Left hindlimb (tissue), 1 donor: ENCODE measurements at places on chromosomes 1 and 21.
A peak's percentile ranks its signal among the peaks of the same experiment; 100 is the strongest.

DNA sequence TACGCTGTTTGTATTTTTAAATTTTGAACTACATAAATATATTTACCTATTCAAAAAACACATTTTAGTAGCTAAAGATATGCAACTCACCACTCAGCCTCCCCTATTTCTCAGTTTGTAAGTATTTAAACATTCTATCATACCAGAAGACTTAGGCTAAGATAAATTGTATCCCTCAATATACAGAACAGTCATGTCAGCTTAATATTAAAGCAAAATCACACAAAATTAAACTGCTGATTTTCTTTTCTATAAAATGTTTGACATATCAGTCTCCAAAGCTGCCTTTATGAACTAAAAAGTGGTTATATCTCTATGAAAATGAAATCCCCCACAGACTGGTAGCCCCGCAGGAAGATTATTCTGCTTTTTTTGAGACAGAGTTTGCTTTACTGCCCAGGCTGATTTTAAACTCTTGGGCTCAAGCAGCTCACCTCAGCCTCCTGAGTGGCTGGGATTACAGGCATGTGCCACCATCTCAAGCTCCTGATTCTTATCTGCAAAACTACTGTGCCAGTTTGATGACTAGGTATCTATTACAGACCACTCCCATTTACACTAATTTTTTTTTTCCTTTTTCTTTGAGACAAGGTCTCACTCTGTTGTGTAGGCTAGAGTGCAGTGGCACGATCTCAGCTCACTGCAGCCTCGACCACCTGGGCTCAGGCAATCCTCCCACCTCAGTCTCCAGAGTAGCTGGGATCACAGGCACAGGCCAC lies 37.6 kb downstream of the NRDC start:
- no peak for DNase-seq

DNA sequence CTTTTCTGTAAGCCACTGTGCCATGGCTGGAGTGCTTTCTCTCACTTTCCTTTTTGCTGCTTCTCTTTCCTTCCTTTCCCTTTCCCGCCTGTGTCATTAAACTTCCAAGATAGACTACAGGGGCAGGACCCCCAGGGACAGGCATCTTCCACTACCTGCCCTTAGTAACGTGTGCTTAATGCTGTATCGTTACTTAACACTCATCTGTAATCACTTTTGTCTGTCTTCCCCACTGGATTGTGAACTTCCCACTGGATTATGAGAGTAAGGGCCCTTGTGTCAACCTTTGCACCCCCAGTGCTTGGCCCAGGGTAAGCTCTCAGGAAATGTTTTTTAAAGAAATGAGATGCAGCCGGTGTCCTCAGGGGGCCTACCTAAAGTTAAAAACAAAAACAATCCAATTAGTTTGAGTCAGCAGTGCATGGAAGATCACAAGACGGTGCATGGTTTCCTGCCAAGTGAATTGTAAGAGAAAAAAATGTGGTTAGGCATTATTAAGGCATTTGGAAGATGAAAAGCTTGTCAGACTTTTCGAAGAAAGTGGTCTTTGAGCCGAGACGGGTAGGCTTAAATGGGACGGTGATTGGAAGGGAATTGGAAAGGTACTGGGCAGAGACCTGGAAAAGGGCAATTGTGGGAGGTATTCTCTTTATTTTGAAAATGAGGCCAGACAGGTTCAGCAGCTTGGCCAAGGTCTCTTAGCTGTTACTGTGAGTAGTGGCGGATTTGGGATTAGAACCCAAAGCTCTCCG lies 958 bp downstream of the LYPLAL1 start:
- DNase-seq, result peak; percentile 42

- DNase-seq, result no peak
Observed at GRCh38 chr1:236078993-236079392, 14.1 kb upstream of the NID1 start.

- no peak for DNase-seq
Observed at GRCh38 chr1:41503538-41504113, 19.1 kb upstream of the EDN2 start.

- DNase-seq, result no peak
Observed at GRCh38 chr21:37737996-37738395, 178.3 kb downstream of the KCNJ6 start.

DNA sequence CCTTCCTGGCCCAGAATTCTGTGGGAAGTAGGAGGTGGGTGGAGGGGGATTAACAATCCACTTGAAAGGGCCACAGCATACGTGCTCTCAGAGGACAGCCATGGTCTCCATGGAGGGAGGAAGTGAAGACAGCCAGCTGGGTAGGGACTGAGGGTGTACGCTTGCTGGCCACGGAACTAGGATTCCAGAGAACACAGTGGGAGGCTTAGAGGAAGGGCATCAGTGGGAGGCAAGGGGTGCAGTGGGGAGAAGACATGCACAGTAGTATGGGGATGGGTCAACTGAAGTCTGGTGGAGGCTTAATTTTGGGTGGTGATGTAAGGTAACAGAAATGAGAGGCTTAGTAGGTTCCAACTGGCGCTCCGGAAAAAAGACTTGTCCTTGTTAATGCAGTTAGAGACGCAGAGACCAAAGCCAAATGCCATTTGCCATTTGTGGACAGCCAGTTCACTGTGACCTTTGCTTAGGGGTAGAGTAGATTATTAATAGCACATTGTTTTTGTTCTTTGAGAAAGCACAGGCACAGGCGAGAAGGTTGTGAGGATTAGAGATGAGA lies 103.0 kb downstream of the ZSCAN20 start:
- DNase-seq, result no peak

DNA sequence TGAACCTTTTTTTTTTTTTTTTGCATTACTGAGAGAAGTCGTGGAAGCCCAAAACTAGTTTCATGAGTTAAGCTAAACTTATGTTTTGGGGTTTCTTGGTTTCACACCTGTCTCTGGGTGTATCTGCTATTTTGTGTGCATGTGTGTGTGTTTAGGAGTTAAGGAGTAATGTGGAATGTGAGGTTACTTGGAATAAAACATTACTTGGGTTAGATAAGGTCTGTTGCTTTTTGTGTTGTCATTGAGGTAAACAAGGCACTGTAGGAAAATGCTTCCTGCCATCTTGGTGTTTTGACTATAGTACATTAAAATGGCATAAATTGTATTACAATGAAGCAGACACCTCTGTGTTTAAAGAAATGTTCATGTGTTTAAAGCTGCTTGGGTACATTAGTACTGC lies 2.9 kb downstream of the TENT5C start:
- DNase-seq, result no peak

DNA sequence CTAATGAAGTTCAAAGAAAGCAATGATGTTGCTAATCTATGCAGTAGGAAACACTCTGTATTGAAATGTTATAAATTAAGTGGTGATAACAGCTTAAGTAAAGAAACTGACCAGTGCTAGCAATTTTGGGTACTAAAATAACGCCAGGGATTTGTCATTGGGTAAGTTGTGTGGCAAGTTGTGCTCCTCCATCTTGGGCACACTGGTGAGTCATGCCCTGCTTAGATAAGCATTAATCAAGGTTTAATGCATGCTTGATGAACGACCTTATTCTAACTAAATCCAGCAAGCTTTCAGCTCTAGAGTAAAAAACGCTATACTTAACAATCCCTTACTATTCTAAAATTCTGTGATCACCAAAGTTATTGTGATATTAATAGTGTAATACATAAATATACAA lies 25.2 kb downstream of the VAMP4 start:
- DNase-seq, result no peak

DNA sequence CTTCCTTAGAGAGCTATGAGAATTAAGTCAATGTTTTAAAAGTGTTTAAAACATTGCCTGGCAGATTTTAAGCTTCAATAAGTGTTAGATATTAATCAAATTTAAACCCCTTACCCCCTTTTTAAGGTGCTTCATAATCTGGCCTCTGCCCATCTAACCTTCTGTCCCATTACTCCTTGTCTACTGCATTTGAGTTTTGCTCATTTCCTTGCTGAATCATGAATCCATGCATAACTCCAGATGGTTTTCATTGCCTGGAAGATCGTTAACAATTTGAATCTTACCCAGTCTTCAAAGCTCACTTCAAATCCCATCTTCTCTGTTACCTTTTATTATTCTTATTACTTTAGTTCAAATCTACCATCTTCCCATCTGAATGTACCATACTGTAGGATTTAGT lies 4.6 kb downstream of the HJV start:
- DNase-seq, result no peak

DNA sequence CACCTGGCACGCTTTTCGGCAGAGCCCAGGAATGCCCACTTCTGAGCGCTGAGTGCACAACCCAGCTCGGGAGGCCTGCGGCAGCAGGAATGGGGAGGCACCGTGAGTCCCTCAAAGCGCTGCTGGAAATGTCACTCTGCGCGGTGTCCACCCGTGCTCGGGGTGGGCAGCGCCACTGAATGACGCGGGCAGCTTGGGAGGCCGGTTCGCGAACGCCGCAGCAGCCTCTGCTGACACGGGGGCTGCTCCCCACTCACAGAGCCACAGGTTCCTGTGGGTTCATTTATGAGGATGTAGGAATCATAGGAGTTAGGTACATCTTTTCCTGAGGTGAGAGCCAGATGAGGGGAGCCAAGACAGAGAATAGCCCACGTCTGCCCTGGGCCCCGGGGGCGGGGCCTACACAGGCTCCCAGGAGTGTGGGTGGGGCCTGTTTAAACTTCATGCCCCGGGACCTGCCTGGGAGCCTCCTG lies 146.7 kb upstream of the COL6A1 start:
- no peak for DNase-seq

- no peak for DNase-seq
Observed at GRCh38 chr1:204672482-204673121, 12.9 kb downstream of the LRRN2 start.

DNA sequence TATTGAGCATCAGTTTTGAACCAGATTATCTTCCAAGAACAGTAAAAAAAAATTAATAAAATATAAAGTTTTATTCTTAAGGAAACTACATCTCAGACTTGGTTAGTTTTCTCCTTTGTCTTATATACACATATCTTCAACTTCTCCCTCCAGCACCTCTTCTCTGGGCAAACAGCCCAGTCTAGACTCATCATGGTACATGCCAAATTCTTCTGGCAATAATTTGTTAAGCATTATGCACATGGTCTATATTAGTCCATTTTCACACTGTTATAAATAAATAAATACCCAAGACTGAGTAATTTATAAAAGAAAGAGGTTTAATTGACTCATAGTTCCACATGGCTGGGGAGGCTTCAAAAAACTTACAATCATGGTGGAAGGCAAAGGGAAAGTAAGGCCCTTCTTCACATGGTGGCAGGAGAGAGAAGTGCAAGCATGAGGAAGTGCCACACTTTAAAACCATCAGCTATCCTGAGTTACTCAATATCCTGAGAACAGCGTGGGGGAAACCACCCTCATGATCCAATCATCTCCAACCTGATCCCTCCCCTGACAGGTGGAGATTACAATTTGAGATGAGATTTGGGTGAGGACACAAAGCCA lies 108.7 kb upstream of the RNPC3 start:
- no peak for DNase-seq

GRCh38 chr1:61255358-61255703 lies 173.0 kb downstream of the NFIA start:
- DNase-seq, result no peak

GRCh38 chr1:38009088-38009840 lies 3.3 kb upstream of the UTP11 start:
- DNase-seq, result no peak

DNA sequence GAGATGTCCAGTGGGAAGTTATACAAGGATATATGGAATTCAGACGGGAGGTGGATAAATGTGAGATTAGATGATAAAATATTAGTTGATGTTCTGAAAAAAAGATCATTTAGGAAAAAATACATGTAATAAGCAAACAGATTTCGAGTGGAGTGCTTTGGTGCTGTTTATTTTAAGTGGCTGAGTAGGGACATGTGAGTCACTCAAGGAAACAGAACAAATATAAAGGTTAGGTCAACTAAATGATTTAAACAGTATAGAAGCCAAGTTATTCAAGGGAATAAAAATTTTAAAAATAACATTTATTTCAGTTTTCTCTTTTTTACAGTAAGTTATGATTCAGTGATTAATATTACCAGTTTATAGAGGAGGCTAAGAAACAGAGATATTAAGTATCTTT lies 1046.7 kb upstream of the B3GALT2 start:
- DNase-seq, result no peak

- no peak for DNase-seq
Observed at GRCh38 chr1:232225336-232226131, 404.4 kb downstream of the SIPA1L2 start.

DNA sequence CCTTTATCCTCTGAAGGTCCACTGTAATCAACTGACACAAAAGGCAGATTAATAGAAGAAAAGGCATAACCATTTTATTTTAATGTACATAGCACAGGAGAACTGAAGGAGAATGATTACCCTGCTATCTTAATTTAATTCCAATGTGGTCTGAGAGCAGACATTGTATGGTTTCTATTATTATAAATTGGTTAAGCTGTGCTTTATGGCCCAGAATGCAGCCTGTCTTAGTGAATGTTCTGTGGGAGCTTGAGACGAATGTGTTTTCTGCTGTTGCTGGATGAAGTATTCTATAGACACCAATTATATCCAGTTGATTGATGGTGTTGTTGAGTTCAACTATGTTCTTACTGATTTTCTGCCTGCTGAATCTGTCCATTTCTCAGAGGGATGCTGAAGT lies 25.0 kb upstream of the SLC2A1 start:
- DNase-seq, result no peak

DNA sequence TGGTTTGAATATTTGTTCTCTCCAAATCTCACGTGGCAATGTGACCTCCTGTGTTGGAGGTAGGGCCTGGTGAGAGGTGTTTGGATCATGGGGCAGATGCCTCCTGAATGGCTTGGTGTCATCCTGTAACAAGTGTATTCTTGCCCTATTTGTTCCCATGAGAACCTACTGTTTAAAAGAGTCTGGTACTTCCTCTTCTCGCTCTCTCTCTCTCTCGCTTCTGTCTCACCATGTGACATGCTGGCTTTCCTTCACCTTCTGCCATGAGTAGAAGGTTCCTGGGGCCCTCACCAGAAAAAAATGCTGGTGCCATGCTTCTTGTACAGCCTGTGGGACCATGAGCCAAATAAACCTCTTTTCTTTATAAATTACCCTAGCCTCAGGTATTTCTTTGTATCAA lies 8.4 kb upstream of the PAXBP1 start:
- DNase-seq, result no peak

- no peak for DNase-seq
Observed at GRCh38 chr1:226306425-226306824, 2.5 kb downstream of the LIN9 start.

DNA sequence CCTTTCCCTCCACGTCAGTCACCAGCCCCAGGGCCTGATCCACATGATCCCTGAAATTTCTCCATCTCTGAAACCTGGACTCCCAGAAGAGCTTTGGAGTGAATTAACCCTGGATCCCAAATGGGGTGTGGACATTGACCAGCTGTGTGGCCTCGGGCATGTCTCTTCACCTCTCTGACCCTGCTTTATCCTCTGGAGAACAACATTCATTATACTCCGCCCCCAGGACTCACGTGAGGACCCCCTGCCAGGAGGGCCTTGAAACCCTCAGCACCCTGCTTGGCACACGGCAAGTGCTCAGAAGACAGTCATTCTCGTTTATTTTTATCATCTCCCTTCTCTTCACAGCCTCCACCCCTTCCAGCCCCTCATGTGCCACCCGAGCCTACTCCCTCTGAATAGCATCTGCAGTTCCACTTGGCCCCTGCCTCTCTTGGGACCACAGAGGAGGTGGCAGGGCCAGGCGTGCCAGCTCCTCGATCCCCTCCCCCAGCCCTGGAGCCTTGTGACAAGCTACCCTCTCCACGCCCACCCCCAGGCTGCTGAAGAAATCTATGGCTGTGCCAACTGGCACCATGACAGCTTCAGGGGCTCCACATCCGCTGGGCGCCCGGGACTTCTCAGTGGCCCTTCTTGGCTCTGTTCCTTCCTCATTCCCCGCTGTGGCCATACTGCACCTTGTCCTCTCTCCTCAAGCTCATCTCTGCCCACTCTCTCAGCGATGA lies 18.0 kb downstream of the ADGRB2 start:
- no peak for DNase-seq
